ENCODE measurements at places on chromosomes 5 and 9.
A peak's percentile ranks its signal among the peaks of the same experiment; 100 is the strongest.

- peak; percentile 36 for DNase-seq
These were observed 214.1 kb upstream of the MEF2C start for GRCh38 chr5:89097103-89097502.

DNA sequence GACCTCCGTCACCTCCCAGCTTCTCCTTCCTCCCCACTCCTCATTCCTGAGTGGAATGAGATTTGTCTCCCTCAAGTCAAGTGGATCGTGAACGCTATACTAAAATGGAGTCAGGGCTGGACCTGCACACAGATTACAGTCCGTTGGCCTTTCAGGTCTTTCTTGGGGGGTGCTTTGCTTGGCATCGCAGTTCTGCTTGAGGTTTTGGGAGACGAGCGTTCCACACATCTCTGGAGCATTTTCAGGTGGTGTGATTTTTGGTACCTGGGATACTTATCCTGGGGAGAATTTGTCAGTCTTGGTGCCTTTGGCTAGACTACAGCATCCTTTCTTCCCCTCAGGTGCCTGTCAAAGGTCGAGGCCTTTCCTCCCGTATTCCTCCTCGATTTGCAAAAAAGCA lies 23.8 kb upstream of the POMT1 start:
- no peak for DNase-seq

DNA sequence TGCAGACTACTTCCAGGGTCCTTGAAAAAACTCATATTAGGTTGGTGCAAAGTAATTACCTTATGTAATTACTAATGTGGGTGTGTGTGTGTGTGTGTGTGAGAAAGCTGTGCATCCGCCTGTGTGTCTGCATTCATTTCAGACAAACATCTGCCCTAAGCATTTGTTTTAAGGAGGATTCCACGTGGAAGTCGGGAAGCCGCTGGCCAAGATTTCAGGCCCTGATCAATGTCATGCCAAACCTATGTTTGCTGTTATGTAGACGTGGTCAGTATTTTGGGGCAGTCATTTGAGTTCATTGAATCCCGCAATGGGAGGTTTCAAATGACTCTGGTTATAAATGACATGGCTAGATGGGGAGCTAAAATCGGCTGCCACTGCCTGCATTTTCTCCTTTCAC lies 33.6 kb upstream of the BASP1 start:
- no peak for DNase-seq

GRCh38 chr9:137170486-137171148 lies 766 bp upstream of the LRRC26 start:
- DNase-seq, result peak; percentile 41

DNA sequence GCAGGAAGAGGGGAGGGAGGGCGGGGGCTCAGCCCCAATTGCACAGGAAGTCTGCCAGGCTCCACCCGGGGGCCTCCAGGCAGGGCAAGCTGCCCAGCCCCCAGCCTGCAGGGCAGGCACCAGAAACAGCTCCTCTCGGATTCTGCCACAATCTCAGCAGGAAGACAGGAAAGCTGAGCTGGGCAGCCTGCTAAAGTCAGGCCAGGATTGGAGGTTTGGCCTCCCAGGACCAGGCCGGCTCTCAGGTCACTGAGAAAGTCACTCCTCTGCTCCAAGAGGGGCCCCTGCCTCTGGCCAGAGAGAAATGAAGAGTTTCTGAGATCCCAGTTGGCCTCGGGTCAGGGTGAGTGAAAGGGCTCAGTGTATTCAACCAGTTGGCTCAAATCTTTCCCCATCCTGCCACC lies 54.6 kb upstream of the STXBP1 start:
- no peak for DNase-seq

- DNase-seq, result no peak
These were observed 77.7 kb downstream of the ARSB start for GRCh38 chr5:78907255-78907891.

GRCh38 chr5:39198127-39198526 lies 21.2 kb downstream of the FYB1 start:
- DNase-seq, result no peak

DNA sequence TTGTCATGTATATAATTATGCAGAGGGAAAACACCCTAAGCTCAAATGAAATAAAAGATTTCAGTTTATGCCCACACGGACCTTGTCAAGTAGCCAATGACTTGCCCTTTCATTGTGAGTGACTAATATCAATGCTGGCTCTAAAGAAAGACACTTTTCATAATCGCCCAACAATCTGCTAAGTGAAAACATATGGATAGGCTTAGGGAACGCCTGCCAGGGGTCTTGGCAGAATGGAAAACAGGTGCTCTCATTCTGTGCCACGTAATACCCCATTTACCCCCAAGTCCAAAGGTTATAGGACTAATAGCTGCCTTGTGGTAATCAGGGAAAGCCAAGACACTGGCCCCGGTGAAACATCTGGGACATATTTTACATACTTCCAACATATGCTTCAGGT lies 157.7 kb downstream of the SLF1 start:
- no peak for DNase-seq

DNA sequence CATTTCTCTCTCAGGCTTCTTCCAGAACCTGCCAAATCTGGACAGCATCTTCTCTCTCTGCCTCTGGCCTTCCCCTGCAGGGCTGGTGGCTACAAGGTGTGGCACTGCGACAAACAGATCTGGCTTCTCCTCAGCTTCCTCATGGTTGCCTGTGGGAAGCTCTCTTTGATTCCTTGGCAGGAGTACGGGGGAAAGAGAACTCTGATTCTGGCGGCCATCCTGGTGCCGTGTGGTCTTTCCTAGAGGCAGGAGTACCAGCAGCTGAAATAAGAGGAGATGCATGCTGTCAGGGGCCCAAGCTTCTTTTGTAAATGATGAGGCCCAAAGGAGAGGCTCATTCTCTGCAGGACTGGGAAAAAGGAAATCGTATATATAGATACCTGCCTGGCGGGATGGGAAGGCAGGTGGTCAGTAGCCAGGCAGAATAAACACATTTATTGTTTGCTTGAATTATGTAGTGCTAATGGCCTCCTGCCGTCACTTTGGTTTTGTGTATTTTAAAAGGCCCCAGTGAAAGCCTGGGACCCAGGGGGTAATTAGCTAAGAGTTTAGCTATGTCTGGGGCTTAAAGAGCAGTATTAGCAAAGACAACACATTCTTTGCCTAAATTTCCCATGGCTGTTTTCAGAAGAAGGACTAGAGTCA lies at the start of gene CER1:
Gene CER1, minus strand, starts transcription at position 343 of the 645 bp plus-strand sequence. Its CDS starts 61 bp downstream, at position 282.
- no peak for DNase-seq

- DNase-seq, result peak; percentile 24
These were observed 782 bp upstream of the CDC20B start for GRCh38 chr5:55173687-55174230.

- DNase-seq, result no peak
These were observed 102.2 kb downstream of the SERINC5 start for GRCh38 chr5:80153586-80154126.

GRCh38 chr9:134620751-134621557 lies 20.6 kb upstream of the COL5A1 start:
- no peak for DNase-seq

- DNase-seq, result no peak
These were observed 76.2 kb upstream of the ZFAND5 start for GRCh38 chr9:72440992-72441847.

- DNase-seq, result peak; percentile 78
These were observed 36.4 kb downstream of the GLT6D1 start for GRCh38 chr9:135602789-135603481.

GRCh38 chr5:115602591-115603125 lies 379 bp upstream of the TICAM2 start:
- DNase-seq, result peak; percentile 33
